ENCODE measurements at places on chromosomes 5 and 9. TPM values are rescaled to one million over a fixed set of nuclear protein-coding genes. Genes with fewer than 3 reads are reported as not detected.
A peak's percentile ranks its signal among the peaks of the same experiment; 100 is the strongest.

- DNase-seq = no peak
These were observed 344.1 kb upstream of the DMAC1 start for GRCh38 chr9:8143677-8144076.

DNA sequence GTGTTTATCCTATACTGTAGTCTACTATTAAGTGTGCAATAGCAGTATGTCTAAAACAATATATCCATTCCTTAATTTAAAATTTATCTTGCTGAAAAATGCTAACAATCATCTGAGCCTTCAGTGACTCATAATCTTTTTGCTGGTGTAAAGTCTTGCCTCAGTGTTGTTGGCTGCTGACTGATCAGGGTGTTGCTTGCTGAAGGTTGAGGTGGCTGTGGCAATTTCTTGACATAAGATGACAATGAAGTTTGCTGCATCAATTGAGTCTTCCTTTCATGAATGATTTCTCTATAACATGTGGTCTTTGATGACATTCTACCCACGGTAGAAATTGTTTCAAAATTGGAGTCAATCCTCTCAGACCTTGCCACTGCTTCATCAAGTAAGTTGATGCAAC lies 24.3 kb upstream of the SPEF2 start:
- DNase-seq = no peak

- peak; percentile 83 for DNase-seq
These were observed 115.4 kb downstream of the LHX2 start for GRCh38 chr9:124126648-124127646.

The PFN3 gene
- not detected for total RNA-seq

DNA sequence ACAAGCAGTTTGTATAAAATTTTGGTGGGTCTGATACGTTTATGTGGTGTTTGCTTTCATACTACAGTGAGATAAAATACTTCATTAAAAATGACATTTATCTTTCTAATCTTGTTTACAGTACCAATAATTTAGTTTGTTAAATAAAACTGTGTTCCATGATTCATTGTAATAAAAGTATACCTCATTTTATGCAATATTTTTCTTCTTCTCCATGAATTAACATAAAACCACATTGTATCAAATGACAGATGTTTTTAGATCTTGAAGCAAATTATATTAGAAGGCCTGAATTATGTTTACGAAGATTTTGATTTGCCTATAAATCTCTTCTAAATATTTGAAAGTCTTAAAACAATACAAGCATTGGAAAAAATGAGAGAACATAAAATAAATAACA lies 1443.0 kb upstream of the CDH6 start:
- DNase-seq = no peak

The SLC45A2 gene
- total RNA-seq = 0.45 TPM

DNA sequence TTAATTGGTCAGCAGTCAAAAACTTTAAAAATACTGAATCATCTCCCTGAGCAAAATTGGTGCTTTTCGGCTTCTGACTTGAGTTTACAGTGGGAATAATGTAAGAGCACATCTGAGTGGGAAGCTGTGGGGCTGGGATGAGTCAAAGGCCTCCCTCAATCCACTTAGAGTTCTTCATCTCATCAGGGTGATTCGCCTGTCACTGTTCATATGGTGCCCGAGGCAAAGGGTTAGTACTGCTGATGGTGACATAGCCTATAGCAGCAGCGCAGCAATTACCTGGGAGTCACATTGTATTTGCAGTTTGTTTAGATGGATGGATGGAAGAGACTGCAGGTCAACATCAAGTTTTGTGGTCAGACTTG lies 113.8 kb upstream of the ZNF608 start:
- DNase-seq = no peak

DNA sequence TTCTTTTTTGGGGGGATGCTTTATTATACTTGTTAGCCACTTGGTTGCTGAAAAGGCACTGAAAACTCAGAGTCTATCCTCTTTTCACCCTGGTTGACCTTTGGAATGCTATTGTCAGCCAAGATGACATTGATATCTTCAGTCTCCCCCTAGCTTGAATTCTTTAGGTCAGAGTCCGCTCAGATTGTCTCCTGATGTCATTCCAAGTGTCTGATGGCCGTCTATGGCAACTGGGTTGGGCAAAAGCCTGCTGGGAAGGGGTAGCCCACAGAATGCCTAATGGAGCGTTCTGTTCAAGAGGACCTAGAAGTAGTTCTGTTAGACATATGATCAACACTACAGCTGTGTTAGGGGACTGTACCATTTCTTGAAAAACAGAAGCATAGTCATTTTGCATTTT lies 9.7 kb upstream of the MEF2C start:
- no peak for DNase-seq

The PAX5 gene
- not detected for total RNA-seq

- no peak for DNase-seq
These were observed 254.1 kb downstream of the PJA2 start for GRCh38 chr5:109155625-109156024.

DNA sequence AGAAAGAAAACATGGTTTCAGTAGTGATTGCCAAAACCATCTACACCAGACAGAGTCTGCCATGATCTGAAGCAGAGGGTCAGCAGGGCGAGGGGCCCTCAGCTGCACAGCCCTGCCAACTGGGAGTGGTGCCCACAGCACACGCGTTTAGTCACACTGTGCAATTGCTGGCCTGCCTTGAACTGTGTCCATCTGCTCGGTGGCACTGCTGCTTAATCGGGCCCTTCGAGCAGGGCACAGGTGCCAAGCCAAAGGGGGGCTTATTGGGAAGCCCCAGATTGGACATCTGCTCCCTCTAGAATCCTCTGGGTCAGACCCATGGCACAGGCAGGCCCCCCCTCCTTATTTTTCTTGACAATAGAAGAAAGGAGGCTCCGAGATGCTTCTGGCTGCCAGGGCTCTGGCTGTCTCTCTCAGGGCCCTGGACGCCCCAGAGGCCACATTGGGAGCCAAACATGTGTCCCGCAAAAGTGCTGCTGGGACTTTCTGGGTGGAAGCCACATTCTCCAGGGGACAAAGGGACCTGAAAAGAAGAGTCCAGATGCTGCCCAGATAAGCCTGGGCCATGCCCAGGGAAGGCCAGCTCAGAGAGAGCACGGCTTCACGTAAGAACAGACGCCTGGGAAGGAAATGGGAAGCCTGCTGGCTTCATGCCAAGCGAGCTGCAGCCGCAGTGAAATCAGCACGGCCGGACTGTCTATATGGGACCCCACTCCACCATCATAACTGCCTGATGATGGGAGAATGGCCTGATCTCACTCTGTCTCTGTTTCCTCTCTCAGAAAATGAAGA lies 349.2 kb downstream of the GADD45G start:
- DNase-seq = no peak

DNA sequence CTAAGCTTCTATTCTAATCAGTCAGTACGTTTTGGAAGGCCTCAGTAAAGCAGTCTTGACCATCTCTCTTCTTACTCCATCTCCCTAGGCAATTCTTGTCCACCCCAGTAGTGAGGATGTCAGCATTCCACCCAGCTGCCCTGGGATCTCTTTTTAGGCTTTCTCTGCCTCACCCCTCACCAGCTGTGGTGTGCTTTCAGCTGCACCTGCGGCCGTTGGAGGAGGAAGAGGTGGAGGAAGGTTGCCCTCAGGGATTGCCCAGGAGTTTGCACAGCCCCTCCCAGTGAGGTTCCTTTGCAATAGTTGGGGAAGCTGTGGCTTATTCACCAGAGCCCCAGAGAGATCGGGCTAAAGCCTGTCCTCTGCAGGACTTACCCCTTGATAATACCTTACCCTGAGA lies 615.8 kb downstream of the BNC2 start:
- DNase-seq = no peak

DNA sequence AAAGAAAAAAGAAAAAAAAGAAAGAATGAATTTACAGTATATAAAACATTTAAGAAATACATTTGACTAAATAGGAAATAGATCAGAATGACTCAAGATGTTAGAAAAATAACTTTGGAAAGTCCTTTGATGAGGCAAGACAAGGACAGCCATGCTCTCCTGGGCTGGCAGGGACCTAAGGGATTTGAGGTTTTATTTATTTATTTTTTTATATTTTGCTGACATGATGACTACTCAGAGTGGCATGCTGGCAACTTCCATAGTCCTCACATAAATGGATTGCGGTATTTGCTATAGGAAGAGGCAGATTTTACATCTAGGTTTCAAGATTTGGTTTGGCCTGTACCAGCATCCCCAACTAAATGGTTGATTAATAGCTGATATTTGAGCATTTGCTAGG lies 17.7 kb downstream of the SLC28A3 start:
- DNase-seq = no peak

DNA sequence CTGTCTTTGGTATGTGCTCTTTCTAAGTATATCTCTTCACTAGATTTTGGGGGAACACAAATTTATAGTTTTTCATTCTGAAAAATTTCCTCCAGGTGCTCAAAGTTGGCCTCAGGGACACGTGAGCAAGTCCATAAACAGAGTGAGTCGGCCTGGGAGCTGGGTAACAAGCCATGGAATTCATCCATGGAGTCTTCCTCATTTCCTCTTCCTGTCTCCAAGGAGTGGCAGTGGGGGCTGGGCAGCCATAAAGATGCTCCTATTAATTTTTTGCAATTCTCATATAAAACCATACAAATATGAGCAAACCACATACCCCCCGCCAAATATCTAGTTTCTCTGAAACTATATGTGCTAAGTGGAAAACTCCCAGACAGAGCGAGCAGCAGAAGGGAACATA lies 136.6 kb upstream of the OTULINL start:
- no peak for DNase-seq

DNA sequence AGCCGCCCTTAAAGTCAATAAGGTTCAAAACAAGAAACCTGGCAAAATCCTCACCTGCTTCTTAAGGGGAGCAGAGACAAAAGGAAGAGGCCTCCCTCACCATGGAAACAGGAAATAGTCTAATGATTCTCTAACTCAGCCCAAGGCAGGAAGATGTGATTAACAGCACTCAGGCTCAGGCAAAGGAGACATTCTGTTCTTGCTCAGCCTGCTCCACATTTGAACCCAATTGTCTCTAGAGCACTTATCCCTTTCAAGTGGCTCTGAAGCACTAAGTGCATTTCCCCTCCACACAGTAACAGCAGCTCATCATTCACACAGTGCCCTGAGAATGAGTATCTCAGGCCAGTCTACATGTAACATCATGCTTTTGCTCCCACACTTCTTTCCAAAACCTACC lies 72.3 kb downstream of the NIPSNAP3B start:
- DNase-seq = no peak

DNA sequence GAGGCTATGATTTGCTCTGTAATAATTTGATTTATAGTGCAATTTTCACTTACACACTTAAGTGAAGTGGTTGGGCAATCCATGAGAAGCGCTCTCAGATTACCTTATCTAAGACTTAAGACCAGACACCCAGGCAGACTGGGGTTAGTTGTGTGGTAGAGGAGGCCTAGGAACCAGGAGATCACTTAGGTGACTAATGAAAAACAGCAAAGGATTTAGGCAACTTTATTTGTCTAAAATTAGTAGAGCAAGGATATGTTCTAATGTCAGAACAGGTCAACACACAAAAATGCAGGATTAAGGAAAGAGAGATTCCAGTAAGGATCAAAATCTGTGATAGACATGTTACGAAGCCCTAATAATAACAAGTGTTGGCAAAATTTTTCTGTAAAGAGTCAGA lies 913.8 kb downstream of the TLE1 start:
- no peak for DNase-seq

DNA sequence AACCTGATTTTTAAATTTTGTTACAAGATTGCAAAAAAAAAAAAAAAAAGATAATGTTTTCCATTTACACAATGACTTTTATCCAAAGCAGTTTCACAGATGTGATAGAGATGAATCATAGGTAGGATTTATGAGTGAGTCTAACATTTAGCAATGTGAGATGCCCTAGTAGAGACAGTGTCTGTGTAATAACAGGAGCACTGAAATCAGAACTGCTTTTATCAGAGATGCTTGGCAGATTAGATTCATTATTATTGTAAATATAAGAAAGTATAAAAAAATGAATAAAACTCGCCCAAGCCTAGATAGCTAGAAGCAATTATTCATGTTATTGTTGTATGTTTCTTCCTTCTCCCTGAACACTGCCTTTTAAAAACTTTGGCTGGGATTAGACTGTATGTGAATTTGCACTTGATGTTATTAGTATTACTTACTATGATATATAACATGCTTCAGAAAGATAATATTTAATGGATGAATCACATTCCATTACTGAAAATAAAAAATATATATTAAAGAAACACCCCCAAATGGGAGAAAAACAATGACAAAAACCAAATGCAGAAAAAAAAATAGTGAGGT lies 567.3 kb upstream of the KLF4 start:
- no peak for DNase-seq

GRCh38 chr9:5587024-5587423 lies 41.9 kb upstream of the RIC1 start:
- DNase-seq = no peak

DNA sequence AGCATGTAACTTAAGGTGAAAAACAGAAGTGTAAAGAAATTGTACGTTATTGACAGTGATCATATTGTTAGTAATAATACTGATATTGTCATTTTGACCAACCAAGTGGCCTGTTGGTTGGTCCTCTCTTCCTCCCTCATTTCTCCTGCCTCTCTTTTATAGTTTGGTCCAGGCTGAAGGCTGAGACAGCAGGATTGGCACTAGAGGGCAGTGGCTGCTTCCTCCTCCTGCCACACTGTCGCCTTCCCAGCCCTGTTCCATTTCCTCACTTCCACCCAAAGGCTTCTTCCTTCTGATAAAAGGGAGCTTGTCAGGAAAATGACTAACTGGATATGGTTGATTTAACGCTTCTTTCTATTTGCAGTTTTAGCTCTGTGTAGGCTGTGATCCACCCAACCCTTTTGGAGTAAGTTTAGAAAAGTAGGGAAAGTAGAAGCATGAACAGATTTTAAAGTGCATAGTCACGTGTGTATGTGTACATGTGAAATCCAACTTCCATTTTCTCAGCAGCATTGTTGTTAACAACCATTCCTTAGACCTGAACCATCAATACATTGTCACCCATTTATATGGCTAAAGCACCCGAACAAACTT lies 35.6 kb downstream of the PTCD2 start:
- DNase-seq = no peak

- no peak for DNase-seq
These were observed 121.4 kb downstream of the GNAQ start for GRCh38 chr9:77910194-77910621.

- no peak for DNase-seq
These were observed 182.7 kb downstream of the PAPPA start for GRCh38 chr9:116336133-116336862.

DNA sequence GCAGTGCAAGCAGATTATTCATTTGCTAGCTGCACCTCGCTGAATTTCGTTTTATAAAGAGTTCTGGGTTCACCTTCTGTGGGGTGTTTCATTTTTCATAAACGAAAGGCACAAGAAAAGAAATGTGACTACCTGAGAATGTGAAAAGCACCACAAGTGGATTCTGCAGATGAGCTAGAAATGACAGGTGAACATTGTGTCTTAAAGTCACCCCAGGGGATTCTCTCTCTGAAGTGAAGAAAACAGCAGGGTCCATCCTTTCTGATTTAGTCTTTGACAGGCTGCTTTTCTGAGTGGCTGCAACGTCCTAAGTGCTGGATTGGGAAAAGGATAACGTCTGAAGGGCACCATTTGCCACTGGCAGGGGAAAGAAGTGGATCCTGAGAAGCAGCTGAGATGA lies 469.3 kb downstream of the SPATA31D1 start:
- no peak for DNase-seq

The PDGFRB gene
- 100 TPM for total RNA-seq
